ENCODE measurements at places on chromosomes 6 and 20.

DNA sequence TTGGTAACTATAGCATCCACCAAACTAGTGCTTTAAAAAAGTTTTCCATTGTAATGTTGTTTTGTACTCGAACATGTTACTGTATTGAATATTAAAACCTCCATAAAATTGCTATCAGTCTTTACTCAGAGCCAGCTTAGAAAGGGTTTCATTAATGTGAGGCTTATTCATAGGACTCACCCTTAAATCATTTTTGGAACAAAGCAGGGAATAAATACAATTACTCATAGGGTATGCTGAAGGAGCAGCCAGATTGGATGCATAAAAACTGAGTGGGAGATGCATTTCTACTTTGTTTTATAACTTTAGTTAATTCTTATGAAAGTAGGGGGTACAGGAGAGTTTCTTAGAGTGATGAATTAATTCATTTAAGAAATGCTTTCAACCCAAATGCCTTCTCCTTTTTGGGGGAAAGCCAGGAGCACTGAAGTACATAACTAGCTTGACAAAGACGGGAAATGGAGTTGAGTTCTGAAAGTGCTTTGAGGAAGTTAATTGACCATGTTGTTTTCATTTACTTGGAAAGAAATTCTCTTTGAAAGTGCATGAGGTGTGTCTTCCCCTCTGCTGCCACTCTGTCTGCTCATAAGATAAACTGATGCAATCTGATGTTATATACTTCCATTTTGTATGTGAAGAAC, 90.3 kb downstream of the RNF144B start:
- DNase-seq: no peak

DNA sequence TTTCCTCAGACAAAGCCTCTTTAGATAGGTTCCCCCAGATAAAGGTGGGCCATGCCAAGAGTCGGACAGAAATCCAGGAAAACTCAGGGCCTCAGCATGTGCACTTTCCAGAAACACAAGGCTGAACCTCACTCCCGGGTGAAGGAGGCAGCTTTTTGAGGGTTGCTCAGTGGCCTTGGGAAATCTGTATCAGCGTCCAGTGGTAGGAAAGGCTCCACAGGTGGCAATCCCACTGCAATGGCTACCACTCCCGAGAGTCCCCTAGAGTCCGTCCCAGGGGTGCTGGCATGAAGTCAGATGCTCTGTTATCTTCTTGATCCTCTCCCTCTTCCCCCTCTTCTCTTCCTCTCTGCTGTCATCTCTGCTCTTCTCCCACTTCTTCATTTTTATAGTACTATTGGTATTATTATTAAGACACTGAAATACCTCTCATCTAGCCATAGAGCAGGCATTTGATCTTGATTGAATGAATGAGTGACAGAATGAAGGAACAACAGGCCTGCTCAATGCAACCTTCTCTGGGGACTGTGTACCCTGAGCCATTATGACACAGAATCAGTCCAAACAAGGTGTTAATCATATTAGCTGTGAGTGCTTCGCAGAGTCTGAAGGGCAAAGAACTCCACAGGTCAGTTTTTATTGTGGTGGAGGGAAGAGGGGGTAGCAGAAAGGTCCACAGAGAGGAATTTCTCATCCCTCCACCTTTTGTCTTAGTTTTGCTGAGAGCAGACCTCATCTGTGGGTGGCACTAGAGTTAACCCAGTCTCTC, 13.3 kb downstream of the SLC22A1 start:
- DNase-seq: no peak

DNA sequence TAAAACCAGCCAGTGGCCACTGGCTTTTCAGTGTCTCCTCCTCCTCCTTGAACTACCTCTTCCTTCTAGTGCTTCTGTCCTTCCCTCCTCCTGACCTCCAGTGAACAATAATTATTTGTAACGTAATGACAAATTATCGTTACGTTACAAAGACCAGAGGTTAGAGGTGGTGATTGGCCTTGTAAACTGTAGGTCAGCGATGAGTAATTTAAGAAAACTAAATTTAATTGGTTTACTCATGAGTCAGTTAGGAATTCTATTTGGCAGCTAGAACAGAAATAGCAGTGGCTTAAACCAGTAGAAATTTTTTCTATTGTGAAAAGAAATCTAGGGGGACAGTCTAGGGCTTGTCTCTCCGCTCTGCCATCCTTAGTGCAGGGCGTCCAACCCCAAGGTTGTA, 38.8 kb downstream of the PPARD start:
- DNase-seq: no peak

- DNase-seq: no peak
Measured at GRCh38 chr6:32176476-32177182, 745 bp upstream of the AGPAT1 start.

- DNase-seq: no peak
Measured at GRCh38 chr6:13617066-13617465, 1.9 kb downstream of the NOL7 start.

GRCh38 chr20:18589941-18590674, 2.3 kb downstream of the DTD1 start:
- no peak for DNase-seq

DNA sequence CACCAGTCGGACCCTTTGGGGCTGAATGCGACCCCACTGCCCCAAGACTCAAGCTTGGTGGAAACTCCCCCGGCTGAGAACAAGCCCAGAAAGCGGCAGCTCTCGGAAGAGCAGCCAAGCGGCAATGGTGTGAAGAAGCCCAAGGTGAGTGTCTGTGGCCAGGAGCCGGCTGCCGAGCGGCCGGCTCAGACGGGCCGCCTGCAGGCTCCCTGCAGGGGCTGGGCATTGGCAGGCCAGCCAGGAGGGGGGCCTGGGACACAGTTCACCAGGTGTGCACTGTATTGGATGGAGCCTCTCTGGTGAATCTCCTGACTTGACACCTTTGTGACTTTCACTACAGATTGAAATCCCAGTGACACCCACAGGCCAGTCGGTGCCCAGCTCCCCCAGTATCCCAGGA, 6.0 kb downstream of the PCIF1 start:
- no peak for DNase-seq

GRCh38 chr6:106739387-106739786, 110.0 kb downstream of the QRSL1 start:
- DNase-seq: no peak

- no peak for DNase-seq
Measured at GRCh38 chr20:32465092-32465900, 107.2 kb downstream of the ASXL1 start.

GRCh38 chr6:50520326-50521266, 192.7 kb upstream of the TFAP2D start:
- no peak for DNase-seq

GRCh38 chr6:143457563-143458359, 7.2 kb downstream of the PEX3 start:
- no peak for DNase-seq

DNA sequence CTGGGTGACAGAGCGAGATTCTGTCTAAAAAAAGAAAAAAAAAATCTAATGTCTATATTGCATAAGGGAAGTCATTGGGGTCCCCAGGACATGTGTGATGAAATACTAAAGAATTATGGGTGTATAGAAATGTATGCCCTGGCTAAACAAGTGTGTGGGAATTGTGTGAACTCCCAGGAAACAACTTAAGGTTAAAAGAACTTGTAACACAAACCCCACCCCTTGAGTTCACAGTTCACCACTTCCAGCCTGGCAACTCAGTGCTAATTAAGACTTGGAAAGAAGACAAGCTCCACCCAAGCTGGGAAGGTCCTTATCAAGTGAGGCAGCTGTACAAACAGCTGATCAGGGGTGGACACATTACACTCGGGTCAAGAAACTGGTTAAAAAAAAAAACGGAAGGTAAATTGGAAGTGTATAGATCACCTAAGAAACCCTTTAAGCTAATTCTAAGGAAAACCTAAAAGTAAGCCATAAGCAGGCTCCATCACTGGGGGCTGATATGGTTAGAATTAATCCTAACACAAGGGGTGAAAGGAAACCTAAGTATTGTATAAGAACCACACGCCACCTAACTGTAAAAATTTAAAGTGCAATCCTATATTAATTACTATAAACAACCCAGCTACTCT, 25.2 kb downstream of the HLA-A start:
- no peak for DNase-seq

- no peak for DNase-seq
Measured at GRCh38 chr20:15710636-15711035, 862.6 kb downstream of the KIF16B start.

- DNase-seq: no peak
Measured at GRCh38 chr20:25090492-25091429, 8.8 kb upstream of the VSX1 start.

DNA sequence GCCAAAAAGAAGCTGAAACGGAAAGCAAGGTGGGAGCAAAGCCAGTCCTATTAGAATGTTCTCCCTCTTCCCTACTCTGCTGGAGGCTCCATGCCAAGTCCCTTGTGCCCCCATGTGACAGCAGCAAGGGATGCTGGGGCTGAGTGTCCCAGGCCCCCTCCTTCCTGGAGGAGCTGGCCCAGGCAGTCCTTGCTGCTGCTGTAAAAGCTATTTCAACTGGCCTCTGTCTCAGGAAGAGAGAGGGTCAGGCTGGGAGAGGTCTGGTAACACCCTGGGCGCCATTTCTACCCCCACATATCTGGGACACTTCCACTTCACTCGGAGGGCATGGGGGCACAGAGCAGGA, 25.0 kb downstream of the TTBK1 start:
- no peak for DNase-seq

DNA sequence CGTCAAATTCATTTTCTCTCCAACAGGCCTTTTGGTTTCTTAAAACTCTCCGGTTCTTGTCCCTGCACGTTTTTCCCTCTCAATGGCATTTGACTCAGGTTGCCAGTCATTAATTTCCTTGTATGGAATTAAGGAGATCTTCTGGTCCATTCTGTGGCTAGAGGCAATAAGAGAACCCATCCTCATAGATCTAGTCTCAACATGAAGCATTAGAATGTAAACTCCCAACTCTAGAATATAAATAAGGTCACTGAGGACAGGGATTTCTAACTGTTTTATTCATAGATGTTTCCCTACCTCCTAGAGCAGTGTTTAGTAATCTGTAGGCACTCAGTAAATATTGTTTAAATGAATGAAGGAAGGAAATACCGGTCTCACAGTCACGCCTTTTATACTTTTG, 185.2 kb upstream of the FLRT3 start:
- DNase-seq: no peak

DNA sequence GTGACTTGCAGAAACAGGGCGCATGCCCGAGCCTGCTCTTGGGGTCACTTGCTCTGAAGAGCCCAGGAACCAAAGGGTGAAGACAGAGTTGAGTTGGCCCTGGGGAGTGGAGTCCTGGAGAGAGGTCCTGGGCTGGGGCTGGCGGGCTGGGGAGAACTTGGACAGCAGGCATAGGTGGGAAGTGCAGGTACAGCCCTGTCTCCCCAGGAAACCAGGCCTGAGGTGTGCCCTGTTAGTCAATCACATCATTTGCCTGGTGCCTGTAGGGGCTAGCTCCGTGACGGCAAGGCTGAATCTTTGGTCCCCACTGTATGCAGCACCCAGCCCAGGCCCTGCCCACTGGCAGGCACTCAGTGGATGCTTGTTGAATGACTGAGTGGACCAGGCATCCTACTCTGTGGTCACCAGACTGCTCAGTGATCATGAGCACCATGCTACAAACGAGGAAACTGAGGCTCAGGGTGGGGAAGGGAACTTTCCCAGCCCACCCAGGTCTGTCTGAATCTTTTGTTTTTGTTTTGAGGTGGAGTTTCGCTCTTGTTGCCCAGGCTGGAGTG, 15.6 kb upstream of the NOL4L start:
- DNase-seq: no peak

- no peak for DNase-seq
Measured at GRCh38 chr6:165890404-165890735, 227.3 kb upstream of the PDE10A start.

GRCh38 chr6:118559659-118560058, 11.6 kb downstream of the PLN start:
- no peak for DNase-seq

DNA sequence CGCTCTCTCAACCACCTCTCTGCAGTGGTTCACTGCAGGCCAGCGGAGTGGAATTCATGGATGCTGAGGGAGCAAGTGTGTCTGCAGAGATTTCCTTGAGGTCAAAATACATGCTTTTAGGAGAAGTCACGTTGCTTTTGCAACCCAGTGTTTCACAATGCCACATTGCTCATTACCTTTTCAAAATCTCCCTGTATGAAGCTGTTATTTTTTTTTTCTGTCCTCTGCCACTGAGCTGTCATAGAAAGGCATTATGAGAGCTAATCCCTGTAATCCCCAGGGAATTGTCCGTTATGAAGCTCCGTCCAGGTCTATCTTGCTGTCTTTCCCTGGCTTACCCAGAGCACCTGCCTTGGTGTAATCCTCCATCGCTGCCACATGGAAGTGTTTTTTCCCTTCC, 60.5 kb upstream of the SLC22A23 start:
- DNase-seq: no peak

DNA sequence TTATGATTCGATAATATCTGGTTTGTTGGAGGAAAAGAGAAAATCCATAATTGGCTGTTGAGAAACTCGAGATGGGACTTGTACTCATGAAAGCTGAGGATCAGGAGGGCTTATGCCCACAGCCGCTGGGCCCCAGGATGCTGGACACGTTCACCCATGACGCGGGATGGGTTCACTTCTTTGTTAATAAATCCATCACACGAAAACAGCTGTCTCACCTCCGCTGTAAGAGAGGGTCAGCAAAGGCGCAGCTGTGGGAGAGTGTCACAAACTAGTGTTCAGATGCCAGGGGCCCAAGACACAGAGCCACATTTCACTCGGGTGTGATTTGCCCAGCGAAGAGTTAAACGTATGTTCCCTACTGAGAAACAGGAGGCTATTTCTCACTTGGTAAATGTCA, 315.1 kb downstream of the THBS2 start:
- no peak for DNase-seq

DNA sequence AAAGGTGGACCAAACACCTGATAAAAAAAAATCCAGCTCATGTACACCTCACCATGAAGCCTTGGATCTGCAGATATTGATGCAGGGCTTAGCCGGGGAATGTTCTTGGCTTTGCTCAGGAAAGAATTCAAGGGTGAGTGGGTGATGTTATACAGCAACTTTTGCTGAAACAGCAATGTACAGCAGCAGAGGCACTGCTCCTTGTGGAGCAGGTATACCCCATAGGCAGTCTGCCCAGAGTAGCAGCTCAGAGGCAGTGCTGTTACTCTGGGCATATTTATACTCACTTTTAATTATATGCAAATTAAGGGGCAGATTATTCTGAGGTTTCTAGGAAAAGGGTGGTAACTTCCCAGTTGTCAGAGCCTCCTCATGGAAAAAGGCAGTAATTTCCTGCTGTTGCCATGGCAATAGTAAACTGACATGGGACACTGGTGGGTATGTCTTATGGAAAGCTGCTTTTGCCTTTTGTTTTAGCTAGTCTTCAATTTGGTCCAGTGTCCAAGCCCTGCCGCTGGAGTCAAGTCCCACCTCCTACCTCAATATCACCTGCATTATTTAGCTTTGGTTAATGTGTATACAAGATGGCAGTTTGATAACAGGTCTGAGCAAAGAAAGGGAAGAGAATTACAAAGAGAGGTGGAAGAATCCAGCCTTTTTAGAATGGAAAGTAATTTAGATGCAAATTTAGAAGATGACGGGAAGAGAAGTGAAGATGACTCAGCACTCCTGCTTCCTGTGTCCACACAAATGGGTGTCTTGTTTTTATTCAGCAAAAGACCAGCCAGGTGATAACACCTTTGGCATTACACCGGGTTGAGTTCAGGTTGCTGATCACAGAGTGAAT, 110.1 kb upstream of the JAG1 start:
- no peak for DNase-seq

- no peak for DNase-seq
Measured at GRCh38 chr6:157693867-157694266, 129.2 kb upstream of the SNX9 start.

GRCh38 chr6:21855811-21856455, 262.4 kb downstream of the SOX4 start:
- DNase-seq: no peak

- DNase-seq: peak; percentile 33
Measured at GRCh38 chr20:25316506-25317190, 68.8 kb downstream of the PYGB start.

Data from sciatic nerve (tissue), 2 donors.